CD4-positive, alpha-beta T cell treated with Interleukin-10 for 1 hour (primary cell): ENCODE measurements at places on chromosomes 1 and 21.

GRCh38 chr1:156551869-156552268 is 20.5 kb downstream of the IQGAP3 start:
- no peak for DNase-seq

DNA sequence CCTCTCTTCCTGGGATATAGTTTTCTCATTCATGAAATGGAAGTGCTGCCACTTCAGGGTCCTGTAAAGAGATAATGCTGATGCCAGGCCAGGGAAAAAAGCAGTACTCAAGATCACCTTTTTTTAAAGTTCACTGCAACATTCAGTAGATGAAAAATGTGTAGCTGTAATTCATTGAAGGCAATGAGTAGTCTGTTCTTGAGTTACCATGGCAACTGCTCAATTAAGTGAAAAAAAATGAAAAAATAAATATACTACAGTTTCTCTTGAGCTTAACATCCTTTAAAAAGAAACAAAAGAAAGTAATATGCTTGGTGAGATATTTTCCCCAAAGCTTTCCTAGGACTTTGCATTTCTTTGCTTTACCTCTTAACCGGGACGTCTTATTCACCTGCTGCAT is 183.3 kb downstream of the AK5 start:
- DNase-seq = no peak

GRCh38 chr21:14968029-14968428 is 96.8 kb downstream of the NRIP1 start:
- DNase-seq = no peak

DNA sequence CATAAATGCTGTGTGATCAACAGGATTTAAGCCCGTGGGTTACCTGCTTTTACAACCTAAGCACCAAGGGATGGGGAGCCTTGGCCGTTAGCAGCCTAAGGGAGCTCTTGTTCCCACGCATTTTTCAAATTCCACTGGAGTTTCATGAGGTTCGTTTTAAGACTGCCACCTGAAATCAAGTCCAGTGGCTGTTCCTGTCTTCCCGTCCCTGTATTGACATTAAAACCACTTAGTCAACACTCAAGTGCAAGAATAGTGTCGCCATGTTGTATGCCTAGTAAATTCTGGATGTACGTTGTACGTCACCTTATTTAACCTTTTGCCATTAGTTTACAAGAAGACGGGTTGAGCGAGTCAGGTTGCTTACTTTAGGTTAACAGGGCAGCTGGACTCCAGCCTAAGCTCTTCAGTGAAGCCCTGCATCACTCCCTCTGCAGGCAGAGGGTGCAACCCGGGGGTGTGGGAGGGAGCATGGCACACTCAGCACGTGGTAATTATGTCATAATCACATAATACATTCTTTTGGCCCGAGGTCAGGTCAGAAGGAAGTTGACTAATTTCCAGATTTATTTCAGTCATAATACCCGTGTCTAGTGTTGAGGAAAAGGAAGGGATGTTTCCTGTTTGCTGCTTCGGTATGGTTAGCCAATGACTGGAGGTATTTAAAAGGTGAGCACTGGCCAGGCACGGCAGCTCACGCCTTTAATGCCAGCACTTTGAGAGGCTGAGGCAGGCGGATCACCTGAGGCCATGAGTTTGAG is 42.5 kb downstream of the CNST start:
- no peak for DNase-seq

GRCh38 chr1:151980287-151981177 is 13.1 kb downstream of the S100A10 start:
- no peak for DNase-seq
